ENCODE measurements at places on chromosomes 4 and X. TPM values are rescaled to one million over a fixed set of nuclear protein-coding genes. Genes with fewer than 3 reads are reported as not detected.

Gene ZCCHC12
- not detected for total RNA-seq

Gene GPR119
- not detected for total RNA-seq

Gene DACH2
- total RNA-seq = not detected

Gene MAP3K15
- not detected for total RNA-seq

Gene ETNPPL
- not detected for total RNA-seq

Gene KLB
- not detected for total RNA-seq

Gene OTUD6A
- total RNA-seq = not detected

Gene PCSK1N
- 6.3 TPM for total RNA-seq

Gene VCX3A
- not detected for total RNA-seq

Gene TSR2
- total RNA-seq = 30.3 TPM

Gene SYN1
- total RNA-seq = 0.27 TPM

Gene TNIP3
- total RNA-seq = 2.0 TPM

Gene PRMT9
- 6.1 TPM for total RNA-seq

Gene CYLC1
- not detected for total RNA-seq

Gene CXCL3
- total RNA-seq = 9.8 TPM

Gene STBD1
- 3.7 TPM for total RNA-seq

Gene SLC10A4
- total RNA-seq = not detected

Gene OPRPN
- not detected for total RNA-seq

Gene SPATA4
- total RNA-seq = 0.21 TPM

Gene MRPL1
- 36.8 TPM for total RNA-seq

Gene AFP
- total RNA-seq = not detected

Gene TLL1
- 1.4 TPM for total RNA-seq

Gene KLF3
- 51.2 TPM for total RNA-seq

Gene HHIP
- total RNA-seq = 0.12 TPM

Gene FAM47B
- total RNA-seq = not detected

Gene UGT2B10
- not detected for total RNA-seq

Gene PABPC4L
- total RNA-seq = 0.25 TPM

Gene PPP1R2C
- total RNA-seq = not detected

Gene PGRMC2
- 54.3 TPM for total RNA-seq

Gene POLN
- 2.8 TPM for total RNA-seq

Gene ARR3
- not detected for total RNA-seq

Gene DUX4
- total RNA-seq = not detected

Gene ARSD
- total RNA-seq = 20.6 TPM

Gene GALNTL6
- not detected for total RNA-seq

Gene TCEAL8
- 22.1 TPM for total RNA-seq

Gene SLC7A11
- 153 TPM for total RNA-seq

Gene LEF1
- total RNA-seq = 3.0 TPM

Gene BTC
- 4.0 TPM for total RNA-seq

Data from MCF 10A (cell line).